ENCODE measurements at places on chromosomes 11 and 22.
A peak's percentile ranks its signal among the peaks of the same experiment; 100 is the strongest.

DNA sequence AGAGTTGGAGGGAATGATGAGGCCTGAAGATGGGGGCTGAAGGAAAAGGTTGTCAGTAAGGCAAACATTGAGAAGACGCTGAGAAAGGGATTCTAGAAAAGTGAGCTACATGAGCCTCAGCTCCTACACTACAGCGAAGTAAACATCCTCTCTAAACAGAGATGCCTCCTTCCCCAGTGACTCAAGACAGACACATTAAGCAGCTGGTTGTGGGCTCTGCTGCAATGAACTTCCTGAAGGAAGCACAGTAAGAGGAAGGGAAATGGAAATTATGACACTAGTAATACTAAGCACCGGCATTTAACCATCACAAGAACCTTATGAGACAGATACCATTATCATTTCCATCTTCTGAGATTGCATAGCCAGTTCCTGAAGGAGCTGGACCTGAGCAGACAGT lies 190.5 kb downstream of the C11orf87 start:
- DNase-seq: no peak

DNA sequence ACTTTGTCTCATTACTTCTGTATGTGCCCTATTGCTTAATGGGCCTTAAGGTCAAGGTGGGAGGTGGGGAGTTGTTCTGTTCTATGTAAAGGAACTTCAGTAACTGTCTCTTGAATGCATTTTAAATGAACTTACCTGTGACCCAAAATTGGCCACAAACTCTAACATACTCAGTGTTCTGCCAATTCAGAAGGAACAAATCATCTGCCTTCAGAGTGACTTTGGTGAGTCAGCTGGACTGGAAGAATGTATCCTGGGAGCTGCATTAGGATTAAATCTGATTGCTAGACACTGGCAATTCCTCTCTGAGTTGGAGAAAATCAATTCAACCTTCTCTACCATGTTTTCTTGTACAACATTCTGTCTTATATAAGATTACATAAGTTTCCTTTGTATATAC lies 1104.8 kb downstream of the DLG2 start:
- no peak for DNase-seq

GRCh38 chr22:42528591-42529307 lies 9.2 kb upstream of the RRP7A start:
- no peak for DNase-seq

GRCh38 chr22:37559901-37560607 lies at the start of gene CDC42EP1:
TSS of gene CDC42EP1 (plus strand) at chr22:37560480. CDS start at chr22:37566350, 5,870 bp downstream.
- DNase-seq: no peak

DNA sequence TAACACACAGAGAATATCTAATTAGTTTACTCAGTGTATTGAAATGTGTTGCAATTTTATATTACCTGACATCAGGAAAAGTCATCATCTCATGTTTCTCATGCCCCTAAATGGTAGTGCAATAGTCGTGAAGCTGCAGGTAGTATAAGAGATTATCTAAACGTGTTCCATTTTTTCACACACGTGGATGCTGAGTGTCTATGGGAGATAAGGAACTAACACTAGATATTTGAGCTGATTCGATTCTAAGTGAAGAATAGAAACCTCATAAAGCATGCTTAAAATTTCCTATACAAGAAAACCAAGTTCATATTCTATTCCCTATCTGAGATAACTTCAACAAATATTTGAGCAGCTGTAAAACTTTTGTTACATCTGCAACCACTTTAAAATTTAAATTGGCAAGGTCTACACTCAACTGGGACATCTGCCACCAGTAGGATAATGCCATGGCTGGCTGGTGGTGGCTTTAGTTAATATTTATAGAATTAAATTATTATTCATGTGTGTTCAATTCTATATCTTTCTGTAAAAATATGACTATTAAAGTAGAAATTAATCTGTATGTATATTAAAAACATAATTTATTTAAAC lies 388.8 kb downstream of the LUZP2 start:
- no peak for DNase-seq

- DNase-seq: peak; percentile 27
Observed at GRCh38 chr11:82927264-82927880, 25.8 kb downstream of the DDIAS start.

DNA sequence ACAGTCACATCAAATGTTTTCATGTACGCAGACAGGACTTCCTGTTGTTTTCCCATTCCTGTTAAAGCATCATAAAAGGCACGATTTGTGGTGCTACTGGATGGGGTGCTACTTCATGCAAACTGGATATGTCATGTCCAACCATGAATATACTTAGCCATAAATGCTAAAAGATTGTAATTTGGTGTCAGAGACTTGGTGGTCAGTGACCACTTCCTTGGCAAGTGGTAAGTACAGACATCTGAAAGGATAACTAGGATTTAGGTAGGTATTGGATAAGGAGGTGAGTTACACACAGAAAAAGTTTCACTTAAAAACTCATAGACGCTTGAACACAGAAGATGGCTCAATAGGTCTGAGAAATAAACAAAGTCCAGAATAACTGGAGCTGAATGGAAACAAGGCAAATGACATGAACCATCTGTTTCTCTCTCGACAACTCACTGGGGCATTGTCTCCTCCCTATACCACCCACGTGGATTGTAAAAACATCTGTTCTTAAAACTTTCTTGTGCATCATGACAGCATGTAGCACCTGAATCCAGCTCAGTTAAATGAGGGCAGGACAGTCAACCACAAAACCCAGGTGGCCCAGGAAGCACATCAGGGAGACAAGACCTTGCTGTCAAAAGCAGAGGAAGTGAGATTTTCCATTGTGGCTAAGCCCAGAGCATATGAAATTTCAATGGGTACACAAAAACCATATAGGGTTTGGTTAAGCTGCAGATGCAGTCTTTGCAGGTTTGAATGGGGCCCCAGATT lies 22.1 kb upstream of the IGLL5 start:
- DNase-seq: peak; percentile 61

GRCh38 chr22:25742918-25743708 lies 1.1 kb downstream of the MYO18B start:
- DNase-seq: no peak

DNA sequence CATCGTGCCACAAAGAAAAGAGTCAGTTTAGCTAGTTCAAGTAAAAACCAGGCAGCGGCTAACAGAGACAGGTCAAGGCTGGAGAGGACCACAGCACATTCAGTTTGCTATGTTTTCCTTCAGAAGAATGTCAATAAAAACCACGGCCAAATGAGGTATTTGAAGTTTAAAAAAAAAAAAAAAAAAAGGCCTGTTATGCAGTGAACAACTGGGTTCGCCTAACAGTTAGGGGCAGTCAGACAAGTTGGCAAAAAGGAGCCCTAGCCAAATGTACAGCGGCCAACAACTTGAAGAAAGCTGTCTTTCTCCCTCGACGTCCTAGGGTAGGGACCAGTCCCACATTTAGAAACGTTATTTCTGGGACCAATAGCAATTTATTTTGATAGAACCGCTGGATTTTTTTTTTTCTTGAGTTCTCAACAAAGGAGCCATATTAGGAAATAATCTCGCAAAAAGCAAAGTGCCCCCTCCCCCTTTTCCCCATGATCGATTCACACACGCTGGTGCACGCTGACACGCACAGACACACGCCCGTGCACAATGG lies 237.8 kb downstream of the TTC28 start:
- DNase-seq: no peak

- DNase-seq: no peak
Observed at GRCh38 chr22:37148742-37149665, 712 bp downstream of the IL2RB start.

DNA sequence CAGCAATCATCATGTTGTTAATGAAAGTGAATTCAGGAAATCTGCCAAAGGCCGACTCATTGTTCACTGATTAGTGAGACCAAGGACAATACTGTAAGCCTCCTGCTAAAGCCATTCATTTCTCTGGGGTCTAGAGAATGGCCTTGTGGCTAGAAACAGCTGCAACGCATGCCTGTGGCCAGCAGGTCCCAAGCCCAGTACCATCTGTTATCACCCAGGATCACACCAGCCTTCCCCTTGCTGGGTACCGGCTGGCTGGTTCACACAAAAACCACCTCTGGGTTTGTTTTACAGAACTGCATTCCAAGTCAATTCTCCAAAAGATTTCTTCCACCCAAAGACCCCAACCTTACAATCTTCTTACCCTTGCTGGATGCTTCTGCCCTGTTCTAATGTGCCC lies 1.1 kb downstream of the PLAAT5 start:
- DNase-seq: no peak

DNA sequence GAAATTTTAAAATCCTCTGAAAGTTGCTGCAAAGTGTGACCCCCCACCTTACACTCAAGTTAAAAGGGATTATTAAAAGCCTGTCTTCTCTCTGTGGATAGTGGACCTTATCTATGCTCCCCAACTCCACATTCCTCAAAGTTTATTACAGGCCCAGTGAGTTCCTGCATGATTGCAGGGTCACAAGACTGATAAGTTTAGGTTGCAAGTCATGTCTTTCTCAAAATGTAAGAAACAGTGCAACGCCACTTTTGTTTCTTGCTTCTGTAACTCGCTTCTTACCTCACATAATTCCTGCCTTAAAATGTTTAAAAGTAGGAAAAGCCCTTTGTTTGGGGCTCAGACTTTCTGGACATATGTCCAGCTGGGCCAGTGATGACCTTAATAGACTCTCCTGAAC lies 38.4 kb upstream of the GLYAT start:
- DNase-seq: no peak

- DNase-seq: no peak
Observed at GRCh38 chr22:37187552-37187890, 526 bp downstream of the C1QTNF6 start.

DNA sequence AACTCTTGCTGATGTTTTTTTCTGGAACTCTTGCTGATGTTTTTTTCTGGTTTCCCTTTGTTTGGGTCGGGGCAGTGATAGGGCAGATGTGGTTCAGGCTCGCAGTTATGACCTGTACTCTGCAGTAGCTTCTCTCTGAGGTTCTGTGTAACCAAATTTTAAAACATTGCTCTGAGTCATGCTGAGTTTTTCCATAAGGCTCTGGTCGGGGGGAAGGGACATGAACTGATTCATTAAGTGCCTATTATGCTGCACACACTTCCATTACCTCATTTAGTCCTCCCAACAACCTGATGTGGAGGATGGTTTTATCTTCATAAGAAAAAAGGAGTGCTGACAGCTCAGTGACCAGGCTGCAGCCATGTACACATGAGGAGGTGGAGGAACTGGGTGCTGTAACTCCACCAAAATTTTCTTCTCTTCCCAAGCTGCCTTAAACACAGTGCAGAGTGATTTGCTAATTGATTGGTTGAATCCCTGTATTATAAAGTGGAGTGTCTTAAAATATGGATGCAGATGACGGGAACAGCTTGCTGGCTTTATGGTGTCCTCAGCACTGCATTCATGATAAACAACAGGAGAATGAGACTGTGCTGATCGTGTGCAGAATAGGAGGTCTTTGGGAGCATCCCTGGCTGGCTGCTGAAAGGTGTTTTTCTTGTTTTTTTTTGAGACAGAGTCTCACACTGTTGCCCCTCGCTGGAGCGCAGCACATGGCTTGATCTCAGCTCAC lies 19.1 kb downstream of the TNRC6B start:
- DNase-seq: no peak

DNA sequence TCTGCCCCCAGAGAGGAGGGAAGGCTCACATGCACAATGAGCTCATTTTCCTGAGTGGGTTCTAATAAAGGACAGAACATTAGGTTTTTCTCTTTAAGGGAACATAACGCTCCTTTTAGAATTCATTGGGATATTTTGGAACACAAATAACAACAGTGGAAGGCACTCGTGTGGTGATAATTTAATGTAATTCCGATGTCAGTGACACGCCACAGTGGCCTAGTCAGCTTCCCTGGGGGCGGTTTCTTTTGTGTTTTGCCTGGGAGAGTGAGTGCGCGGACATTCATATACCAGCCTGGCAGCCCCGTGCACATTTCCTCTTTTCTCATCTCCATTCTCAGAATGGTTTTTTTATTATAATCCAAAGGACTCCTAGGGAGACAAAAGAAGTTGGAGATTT lies 41.1 kb downstream of the SEZ6L start:
- no peak for DNase-seq

DNA sequence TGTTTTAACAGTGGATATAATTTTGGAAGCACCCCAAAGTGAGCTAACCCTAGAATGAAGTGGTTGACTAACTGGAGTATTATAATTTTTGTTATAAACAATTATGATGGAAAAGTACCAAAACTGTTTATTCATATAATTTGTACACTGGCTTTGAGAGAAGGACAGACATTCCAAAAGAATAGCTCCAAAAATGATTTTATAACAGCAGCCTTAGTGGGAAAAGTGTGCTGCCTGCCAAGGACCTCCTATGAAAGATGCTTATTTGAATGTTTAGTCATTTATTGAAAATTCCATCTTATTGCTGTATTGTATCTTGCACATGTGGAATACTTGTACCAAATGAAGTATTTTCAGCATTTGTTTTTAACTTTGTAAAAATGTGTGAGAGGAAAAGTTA lies 169.8 kb downstream of the GUCY1A2 start:
- DNase-seq: no peak

- peak; percentile 49 for DNase-seq
Observed at GRCh38 chr11:102007567-102008437, 39.4 kb upstream of the CFAP300 start.

- peak; percentile 70 for DNase-seq
Observed at GRCh38 chr22:38981992-38982927, at the start of gene APOBEC3B. TSS of gene APOBEC3B (plus strand) at chr22:38982347. CDS start at chr22:38982454, 107 bp downstream.

DNA sequence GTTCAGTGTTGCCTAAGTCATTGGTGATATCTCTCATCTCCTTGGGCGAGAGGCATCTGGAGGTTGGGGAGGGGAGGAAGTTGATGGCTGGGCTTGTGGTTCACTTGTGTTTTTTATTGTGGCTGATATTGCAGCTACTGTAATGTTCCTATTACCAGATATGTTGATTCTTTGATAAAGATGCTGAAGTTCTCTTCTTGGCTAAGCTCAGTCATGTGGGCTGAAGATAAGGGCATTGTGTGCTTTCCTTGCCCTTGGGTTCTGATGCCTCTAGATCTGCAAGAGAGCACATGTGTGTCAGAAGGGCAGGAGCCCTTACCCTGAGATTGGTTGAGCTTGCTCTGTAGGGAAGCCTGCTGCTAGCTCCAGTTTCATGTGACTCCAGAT lies 12.0 kb downstream of the STX3 start:
- DNase-seq: no peak

- no peak for DNase-seq
Observed at GRCh38 chr11:75797116-75797515, 17.9 kb upstream of the UVRAG start.
